ENCODE measurements at places on chromosomes 5 and 9.

- DNase-seq = no peak
Observed at GRCh38 chr5:54704333-54704732, 186.8 kb downstream of the SNX18 start.

DNA sequence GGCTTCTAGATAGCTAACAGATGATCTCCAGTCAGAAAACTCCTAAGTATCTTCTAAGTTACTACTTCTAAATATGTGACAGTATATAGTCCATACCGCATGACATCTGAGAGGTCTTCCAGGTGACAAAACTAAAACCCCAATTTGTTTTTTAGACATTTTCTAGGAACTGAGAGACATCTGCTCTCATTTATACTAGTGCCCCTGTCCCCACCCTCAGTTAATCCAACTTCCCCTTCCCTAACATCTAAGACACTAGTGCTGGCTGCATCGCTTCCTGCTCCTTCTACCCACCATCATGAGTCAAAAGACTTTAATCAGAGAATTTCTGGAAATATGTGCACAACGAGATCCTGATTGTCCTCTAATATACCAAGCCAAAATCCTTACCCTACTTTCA, 37.9 kb downstream of the FBXW11 start:
- no peak for DNase-seq

- DNase-seq = no peak
Observed at GRCh38 chr9:14247577-14247976, 66.4 kb downstream of the NFIB start.

GRCh38 chr5:141192110-141192725, at the start of gene PCDHB10:
TSS of gene PCDHB10 (plus strand) at chr5:141192353. CDS start at chr5:141192553, 200 bp downstream.
- no peak for DNase-seq

DNA sequence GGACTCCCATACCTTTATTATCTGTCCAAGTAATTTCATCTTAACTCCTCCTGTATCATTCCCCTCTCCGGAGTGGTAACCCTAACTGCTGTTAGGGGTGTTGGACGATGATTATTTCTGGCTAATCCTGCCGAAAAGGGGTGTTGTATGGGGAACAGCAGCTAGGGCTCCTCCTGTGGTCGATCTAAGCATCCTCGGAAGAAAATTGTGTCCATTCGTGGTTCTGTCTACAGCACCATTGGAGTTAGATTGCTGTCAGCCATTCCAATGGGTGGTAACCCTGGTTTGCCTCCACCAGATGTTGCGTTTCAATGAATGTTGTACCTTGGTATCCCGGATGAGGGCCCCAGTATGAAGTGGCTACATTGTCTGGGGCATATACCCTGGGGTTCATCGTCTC, 35.6 kb upstream of the LMNB1 start:
- no peak for DNase-seq

DNA sequence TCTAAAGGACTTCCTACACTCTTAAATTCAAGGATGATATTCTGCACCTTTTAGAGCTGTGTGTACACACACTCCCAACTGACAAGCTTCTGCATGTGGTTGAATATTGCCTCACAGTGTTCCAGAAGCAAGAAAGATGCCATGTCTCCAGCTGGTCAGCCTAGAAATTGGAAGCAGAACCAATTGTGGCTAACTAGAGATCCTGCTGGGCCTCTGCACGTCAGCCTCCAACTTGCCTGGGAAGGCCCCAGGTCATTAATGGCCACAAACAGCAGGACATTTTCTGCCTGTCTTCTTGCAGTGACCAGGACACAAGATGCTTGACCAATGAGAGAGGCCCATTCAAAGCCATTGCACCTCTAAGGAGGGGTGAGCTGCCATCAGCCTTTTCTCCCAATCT, 571.9 kb upstream of the BRINP1 start:
- DNase-seq = no peak

DNA sequence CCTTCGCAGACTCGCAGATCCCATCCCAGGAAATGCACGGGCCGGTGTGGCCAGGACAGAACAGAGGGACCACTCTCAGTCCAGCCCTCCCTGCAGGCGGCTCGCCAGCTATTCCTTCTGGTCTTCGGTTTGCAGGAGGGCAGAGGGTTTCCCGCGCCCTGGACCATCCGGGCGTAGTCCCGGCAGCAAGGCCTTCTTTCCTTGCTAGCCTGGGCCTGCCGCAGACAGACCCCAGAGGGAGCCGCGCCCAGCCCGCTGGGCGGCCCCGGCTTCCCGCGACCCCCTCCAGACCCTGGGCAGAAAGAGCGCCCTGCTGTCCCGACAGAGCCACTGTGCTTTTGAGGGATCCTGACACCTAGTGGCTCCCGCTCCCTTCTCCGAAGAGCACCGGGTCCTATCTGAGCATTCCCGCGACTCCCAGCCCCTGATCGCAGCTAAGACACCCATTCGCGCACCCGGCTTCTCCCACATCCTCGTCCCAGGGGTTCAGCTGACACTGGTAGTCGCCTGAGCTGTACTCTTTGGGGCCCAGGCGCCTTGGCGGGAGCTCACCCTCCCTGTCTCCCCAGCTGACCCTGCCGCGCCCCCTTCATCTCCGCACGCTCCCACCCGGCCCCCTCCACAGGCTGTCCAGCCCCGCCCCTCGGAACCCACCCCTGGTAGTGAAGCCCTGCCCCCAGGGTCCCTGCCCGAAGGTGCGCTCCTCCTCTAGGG, 1.1 kb downstream of the CFAP90 start:
- DNase-seq = no peak

DNA sequence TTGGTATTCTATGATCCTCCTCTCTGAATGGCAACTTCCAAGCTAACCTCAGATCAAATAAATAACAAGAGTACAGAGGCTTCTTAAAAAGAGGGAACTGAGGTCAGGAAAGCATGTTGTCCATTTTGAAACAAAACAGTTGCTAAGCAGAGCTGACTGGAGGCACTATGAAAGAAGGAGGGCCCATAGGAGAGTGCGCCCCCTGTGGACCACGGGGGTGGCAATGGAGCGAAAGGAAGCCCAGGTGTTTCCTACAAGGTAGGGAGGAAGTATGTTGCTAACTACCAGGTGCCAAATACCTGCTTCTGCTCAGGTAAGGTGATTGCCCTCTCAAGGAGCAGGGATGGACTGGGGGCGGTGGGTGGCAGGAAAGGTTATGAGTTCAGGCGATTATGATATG, 101.8 kb upstream of the MAST4 start:
- no peak for DNase-seq

DNA sequence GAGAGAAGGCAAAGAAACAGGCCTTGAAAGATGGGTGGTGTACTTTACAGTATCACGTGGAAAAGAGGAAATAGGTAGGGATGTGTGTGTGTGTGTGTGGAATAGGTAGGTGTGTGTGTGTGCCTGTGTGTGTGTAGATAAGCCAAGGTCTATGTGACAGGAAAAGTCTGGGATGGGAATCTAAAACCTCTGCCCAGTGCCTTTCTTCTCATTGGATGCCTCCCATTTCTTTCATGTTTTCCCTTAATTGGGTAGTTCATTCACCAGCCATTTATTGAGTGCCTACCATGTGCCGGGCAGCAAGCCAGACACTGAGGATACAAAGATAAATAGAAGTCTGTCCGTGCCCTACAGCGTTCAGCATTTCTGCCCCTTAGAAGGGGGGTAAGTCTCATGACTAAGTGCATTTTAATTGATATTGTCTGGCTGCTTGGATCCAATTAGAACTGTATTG, 1.0 kb downstream of the URM1 start:
- DNase-seq = no peak

DNA sequence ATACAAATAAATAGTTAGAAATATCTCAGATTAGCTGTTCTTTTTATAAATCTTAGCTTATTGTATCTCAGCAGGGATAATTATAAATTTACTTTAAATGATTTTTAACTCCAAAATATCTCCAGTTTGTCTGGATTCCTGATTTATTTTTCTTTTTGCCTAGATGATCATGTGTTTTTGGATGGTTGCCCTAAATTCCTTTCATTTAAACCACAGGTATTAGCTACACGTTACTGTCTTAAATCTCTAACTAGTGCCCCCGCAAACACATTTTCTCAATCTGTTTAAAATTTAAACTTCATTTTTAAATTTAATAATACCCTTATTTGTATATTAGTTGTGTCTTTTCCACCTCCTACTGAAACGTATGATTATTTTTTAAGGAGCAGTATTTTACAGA, 5.6 kb downstream of the FER start:
- DNase-seq = no peak

- DNase-seq = no peak
Observed at GRCh38 chr9:74570879-74571512, 73.9 kb downstream of the RORB start.

GRCh38 chr5:43615445-43616184, 12.6 kb downstream of the NNT start:
- DNase-seq = no peak

GRCh38 chr5:197892-198489, 6.7 kb downstream of the LRRC14B start:
- DNase-seq = no peak

- no peak for DNase-seq
Observed at GRCh38 chr5:14937254-14937653, 65.7 kb upstream of the ANKH start.

GRCh38 chr5:66358741-66359140, 214.6 kb downstream of the SREK1 start:
- DNase-seq = no peak

All from GM19239 (cell line).